ENCODE measurements at places on chromosomes 2 and 18. TPM values are rescaled to one million over a fixed set of nuclear protein-coding genes. Genes with fewer than 3 reads are reported as not detected.
A peak's percentile ranks its signal among the peaks of the same experiment; 100 is the strongest.

PIEZO2 gene
- total RNA-seq = 13.8 TPM

CAPN14 gene
- not detected for total RNA-seq

COL4A3 gene
- total RNA-seq = 86.5 TPM

ATP5MC3 gene
- 71.0 TPM for total RNA-seq

ZNF804A gene
- not detected for total RNA-seq

DNA sequence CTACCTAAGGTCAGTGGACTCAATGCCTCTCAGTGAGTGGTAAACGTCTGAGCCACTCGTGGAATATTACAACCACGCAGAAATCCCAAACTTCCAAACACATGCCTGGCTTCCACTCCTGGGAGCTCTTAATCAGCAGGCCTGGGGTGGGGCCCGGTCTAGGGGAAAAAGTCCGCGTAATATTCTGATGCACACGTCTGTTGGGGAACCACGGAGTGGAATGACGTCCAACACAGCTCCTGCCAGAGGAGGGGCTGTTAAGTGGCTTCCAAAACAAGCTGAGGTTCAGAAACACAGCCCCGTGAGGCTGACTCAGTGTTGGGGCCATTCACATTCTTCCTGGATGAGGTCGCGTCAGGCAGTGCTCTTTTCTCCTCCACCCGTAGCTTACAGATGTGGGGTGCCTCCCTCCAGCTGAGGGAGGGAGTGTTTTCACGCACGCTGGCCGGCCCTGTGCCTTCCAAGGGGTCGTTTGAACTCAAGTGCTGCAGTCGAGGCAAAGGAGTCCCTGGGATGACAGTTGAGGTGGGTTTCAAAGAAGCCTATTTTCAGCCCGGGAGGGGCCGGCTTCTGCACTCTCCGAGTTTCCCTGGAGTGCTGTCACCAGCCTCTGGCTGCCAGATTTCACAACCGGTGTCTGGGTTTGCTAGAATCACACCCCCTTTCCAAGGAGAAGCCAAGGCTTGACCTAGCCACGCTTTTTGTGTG is 73.1 kb downstream of the ACKR3 start:
- no peaks in the 10 kb centered on the region for H3K36me3 ChIP-seq
- DNase-seq = peak; percentile 64
- H3K4me1 ChIP-seq = peaks cover 7% of the 10 kb centered on the region
- H3K4me3 ChIP-seq = no peak overlapping the region
- peak overlapping the region; percentile 65 for H3K27ac ChIP-seq

RUFY4 gene
- total RNA-seq = not detected

NYAP2 gene
- total RNA-seq = not detected

NCOA1 gene
- total RNA-seq = 39.5 TPM

FLACC1 gene
- 3.9 TPM for total RNA-seq
